ENCODE measurements at places on chromosomes 6 and 20.

DNA sequence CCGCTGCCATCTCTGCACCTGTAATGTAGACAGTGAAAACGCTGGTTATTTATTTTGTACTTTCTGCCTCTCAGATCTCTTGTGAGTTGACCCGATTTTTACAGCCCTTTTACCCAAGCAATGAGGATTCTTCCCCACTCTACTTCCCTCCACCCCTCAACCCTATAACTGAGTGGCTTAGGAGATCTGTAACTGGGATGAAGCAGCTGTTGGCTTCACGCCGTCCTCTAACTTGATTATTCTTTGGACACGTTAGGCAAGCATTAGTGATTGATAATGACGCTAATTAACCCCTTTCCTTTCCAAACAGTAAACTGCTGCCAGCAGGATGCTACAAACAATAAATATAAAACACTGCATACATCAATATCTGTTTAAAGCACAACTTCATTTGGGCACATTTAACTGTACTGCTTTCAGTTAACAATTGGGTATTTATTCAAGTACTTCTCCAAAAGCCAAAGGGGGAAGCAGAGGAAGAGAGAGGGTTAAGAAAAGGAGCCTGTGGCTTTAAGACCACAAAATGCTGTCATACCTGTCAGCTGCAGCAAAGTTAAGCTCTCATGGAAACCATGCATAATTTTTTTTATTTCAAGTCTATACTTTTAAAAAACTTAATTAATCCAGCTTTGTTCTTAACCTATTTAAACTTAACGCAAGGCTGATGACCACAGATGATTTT, 21.2 kb downstream of the TFAP2A start:
- no peak for DNase-seq

GRCh38 chr6:16676978-16677377, 84.3 kb downstream of the ATXN1 start:
- no peak for DNase-seq

- no peak for DNase-seq
Observed at GRCh38 chr6:14754751-14755513, 490.9 kb upstream of the JARID2 start.

DNA sequence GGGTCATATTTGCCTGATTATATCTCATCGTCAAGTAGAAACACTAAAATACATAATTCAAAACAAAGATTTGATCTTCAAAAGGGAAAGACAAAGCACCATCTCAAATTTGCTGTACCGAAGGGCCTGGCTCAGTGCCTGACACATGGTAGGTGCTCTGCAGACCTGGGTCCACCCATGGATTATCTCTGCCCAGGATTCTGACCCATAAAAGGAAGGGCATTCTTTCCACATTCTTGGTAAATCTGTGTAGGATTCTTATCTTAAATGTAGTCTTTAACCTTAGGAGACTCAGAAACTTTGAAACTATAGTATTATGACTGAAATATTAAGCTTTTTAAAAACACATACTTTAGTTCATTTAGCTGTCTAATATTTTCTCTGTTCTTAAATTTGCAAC, 274.1 kb upstream of the FLRT3 start:
- DNase-seq = no peak

DNA sequence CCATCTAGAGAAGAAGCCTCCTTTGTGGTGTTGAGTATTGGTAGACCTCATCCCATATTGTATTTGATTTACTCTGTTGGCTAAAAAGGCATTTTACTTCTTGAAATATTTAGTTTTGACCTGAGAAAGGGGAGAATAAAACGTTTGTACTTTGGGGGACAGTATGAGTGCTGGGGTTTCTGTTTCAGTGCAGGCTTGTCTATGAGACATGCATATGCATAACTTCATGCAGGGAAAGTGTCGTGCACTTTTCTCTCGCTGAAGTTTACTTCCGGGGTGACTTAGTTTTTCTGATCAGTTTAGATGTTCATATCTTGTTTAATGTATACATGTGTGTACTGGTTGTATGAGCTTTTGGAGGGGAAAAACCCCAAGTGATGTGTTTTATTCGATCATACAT, 59.5 kb downstream of the UTRN start:
- no peak for DNase-seq

DNA sequence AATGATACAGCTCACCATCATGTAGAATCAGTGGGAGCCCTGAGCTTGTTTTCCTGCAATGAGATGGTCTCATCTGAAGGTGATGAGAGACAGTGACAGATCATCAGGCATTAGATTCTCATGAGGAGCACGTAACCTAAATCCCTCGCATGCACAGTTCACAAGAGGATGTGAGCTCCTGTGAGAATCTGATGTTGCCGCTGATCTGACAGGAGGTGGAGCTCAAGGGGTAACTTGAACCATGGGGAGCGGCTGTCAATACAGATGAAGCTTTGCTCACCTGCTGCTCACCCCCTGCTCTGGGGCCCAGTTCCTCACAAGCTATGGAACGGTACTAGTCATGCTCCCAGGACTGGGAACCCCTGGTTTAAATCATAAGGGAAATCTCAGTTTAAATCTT, 89.2 kb downstream of the THBS2 start:
- DNase-seq = no peak

DNA sequence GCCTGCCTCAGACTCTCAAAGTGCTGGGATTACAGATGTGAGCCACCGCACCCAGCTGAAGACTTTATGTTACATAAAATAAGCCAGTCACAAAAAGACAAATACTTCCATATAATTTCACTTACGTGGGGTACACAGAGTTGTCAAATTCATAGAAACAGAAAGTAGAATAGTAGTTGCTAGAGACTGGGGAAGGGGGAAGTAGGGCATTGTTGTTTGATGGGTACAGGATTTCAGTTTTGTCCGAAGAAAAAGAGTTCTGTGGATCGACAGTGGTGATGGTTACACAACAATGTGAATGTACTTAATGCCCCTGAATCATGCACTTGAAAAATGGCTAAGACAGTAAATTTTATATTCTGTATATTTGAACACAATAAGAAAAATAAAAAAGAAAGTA, 41.6 kb upstream of the ANKEF1 start:
- DNase-seq = no peak

DNA sequence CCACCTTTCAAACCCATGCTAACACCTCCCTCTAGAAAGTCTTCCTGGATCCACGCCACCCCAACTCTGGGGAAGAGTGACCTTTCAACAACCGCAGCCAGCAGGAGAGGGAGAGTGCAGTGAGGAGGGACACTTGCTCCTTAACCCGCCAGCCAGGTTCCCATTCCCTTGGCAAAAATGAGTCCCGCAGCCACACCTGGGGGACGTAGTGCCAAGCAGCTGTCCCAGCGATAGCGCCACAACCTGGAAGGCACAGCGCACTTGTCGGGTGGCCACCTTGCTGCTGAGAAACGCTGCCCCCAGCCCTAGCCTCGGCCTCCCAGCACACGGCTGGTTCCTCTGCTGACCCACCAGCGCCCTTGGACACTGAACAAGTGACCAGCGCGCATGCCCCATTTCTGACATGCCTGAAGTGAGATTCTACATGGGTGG, 119.3 kb downstream of the JPH2 start:
- DNase-seq = no peak

GRCh38 chr20:24910461-24910860, 38.6 kb upstream of the CST7 start:
- DNase-seq = no peak

- no peak for DNase-seq
Observed at GRCh38 chr20:16364320-16364687, 208.9 kb downstream of the KIF16B start.

DNA sequence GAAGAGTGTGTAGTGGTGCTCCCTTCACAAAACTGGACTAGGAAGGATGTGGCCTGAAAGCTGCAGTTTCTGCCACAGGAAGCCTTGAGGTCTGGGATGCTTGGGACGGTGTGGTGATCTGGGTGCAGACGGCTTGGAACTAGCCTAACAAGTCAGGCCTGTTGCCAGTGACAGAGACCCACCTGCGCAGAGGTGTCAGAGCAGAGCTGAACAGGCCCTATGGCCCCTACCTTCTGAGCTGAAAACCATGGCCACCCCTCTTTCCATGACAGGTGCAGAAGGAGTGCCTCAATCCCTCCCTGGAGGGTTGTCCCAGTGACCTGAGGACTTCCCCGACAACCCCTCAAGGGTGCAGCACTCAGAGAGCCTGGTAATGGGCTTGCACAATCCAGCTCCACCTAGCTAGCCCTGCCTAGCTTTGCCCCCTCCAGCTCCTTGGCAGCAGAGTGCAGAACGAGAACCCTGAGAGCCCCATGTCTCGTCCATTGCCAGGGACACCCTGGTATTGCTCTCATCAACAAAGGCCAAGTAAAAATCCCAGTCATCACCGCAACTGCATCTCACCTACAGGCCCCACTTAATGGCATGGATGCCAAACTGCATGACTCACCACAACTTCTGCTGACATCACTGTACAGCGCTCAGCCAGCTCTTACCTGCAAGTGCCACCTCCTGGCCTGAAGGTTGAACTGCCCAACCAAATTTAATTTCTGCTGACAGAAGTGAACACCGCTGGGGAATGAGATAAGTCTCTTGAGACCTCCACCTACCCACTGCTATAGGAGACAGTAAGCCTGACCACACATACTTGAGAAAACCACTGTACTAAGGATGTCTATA, 563.1 kb downstream of the TFAP2A start:
- DNase-seq = no peak

DNA sequence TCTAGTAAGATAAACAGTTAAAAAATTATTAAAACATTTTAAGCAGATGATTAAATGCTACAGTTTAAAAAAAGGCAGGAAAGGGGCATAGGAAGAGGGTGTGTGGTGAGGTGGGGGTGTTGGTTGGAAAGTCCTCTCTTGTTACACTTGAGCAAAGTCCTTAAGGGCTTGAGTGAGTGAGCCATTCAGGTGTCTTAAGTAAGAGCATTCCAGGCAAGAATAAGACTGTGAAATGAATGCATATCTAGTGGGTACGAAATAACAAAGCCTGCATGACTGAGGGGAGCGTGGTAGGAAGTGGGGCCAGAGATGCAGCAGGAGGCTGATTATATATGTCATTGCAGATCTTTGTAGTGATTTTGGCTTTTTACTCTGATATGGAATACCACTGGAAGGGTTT, 5.1 kb downstream of the CDKAL1 start:
- no peak for DNase-seq

- no peak for DNase-seq
Observed at GRCh38 chr6:149075616-149076354, 241.7 kb upstream of the TAB2 start.

DNA sequence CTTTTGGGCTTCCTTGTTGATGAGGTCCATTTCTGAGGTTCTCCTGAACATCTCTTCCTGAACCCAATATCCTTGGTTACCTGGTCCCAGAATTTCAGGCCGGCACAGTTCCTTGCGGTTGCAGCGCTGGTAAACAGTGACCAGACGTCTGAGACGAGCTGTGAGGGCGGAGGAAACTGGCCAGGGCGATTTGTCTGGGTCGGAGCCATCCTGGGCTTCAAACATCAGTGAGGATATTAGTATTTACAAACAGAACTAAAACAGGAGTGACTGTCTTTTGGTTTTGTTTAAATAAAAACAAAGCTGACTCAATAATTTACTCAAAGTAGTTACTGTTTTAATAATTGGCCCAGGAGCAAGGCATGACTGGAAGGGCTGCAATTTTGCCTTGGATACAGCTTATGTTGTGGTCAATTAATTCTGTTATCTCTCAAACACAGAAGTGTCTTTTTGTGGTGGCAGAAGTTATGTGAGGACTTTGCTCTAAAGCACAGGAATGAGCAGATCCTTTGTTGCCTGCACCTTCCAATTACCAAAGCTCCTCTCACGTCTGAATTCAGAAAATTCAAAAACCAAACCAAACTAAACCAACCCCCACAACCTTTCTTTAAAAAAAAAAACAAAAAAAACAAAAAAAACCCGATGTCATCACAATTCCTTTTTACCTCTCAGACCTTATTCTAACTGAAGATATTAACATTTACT, 58.7 kb upstream of the EMILIN3 start:
- no peak for DNase-seq

DNA sequence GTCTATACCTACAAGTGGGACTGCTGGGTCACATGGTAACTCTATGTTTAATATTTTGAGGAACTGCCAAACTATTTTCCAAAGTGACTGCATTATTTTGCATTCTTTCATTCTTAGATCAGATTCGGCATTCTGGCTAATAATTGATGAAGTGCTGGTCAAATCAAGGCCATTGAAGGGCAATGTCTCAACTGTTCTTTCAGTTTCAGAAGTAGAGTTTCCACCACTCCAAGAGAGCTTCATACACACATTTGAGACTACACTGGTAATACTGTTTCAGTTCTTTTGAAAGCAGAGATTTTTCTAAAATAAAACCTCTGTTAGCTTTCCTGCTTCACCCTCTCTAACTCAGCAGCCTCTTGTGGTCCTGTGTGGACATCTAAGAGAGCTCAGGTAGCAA, 154.5 kb downstream of the CFAP61 start:
- DNase-seq = no peak

DNA sequence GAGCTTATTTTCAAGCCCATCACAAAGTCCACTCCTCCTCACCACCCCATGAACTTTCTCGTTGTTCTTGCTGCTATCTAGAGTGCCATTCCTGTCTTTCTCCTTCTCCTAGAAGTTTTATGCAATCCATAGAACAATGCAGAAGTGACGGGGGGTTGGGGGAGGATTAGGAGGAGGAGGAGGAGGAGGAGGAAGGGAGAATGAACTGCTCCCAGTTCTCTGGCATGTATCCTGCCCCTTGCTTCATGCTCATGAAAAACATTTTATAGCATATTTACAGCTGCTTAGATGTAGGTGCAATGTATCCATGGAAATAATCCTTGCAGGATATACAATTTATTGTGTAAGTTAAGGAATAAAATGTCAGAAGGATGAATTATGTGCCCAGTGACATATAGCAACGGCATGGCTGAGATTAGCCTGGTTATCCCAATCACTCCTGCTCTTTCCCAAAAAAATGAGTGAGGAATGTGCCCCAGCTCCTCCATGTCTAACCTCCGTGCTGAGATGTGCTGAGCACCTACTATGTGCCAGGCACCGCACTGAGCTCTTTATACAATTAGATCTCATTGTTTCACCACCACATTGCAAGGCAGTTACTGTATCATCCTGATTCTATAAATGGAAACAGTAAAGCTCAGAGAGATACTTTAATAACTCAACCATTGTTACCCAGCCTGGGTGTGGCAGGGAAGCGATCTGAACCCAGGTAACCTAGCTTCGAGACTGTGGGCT, 41.6 kb upstream of the TFAP2C start:
- DNase-seq = no peak

DNA sequence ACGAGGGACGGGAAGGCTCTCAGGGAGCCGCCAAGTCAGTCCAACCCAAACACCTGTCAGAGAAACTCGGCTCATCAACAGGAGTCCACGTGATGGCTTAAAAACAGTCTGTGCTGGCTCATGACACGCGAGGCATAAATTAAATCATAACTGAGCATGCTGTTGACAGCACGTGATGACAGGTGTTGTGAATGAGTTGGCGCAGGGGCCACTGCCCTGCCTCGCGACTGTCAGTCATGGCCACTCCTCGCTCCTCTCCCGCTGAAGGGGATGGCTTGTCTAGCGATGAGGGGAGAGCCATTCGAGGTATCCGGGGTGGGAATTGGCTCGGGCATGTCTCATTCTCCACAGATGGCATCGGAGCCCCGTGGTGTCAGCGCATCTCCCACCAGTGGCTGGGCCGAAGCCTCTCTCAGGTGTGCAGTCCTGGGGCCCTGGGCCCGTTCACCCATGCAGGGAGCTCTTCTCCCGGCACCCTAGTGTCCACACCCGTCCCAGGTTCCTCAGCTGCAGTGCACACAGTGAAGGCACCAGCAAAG, 313.3 kb downstream of the BMP7 start:
- no peak for DNase-seq
